ENCODE measurements at places on chromosomes 1 and 21.
A peak's percentile ranks its signal among the peaks of the same experiment; 100 is the strongest.

DNA sequence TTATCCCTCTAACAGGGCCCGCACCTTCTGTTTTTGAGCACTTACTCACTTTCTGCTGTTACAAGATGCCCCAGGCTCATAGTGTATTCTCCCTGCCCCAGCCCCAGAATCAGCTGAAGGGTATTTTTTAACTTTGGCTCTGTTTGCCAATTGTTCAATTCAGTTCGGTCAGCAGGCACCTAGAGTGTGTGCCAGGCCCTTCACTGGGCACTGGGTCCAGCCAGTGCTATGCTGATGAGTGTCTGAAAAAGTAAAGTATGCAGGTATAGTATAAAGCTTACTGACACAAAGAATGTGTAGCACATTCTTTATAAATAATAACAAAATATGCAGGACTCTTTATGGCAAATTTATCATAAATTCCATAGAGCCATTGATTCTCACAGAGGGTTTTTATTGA lies 35.0 kb downstream of the FHAD1 start:
- DNase-seq: no peak

GRCh38 chr1:78277253-78277652 lies 213.5 kb upstream of the PTGFR start:
- no peak for DNase-seq

DNA sequence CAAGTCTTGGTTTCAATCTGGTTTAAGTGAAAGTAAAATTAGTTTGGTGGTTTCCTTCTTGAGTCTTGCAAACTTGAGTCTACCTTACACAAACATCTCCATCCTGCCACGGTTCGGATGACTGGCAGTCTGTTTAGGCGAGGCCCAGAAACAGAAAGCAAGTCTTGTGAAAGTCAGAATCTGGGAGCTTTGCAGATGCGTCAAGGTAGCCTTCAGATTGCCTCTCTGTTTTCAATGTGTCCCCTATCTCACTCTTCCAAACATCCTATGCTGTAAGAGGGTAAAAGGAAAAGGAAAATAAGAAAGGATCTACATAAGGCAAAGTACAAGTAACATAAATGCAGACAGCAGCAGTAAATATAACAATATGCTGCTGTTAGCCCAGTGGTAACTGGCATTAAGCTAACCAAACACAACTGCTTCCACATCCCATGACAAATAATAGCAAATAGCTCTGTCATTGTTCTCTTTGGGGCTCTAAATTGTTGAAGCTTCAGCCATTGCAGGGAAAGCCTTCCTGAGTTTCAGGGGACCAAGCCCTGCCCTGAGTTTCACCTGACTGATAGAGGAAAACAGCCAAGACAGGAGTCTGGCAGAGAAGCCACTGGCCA lies 26.2 kb upstream of the C1orf105 start:
- DNase-seq: no peak

- no peak for DNase-seq
These were observed 150.6 kb upstream of the KCTD3 start for GRCh38 chr1:215416497-215416896.

DNA sequence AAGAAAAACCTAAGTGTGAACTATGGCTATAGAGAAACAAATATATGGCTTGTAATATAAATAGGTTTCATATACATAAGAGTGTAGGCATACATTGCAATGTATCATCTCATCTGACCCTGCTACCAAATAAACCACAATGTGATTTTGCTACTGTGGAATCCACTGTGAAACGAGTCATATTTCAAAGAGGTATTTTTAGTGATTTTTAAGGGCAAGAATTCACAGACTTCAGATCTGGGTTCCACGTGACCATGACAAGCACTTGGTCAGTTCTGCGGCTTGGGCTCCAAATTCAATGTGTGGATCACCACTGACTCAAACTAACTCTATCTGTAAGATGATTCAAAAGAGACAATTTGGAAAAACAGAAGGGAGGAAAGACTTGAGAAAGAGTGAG lies 147.0 kb upstream of the ERG start:
- DNase-seq: peak; percentile 79

GRCh38 chr1:41319106-41319755 lies 42.0 kb upstream of the FOXO6 start:
- no peak for DNase-seq

GRCh38 chr1:197771386-197771785 lies 3.9 kb downstream of the DENND1B start:
- DNase-seq: no peak

DNA sequence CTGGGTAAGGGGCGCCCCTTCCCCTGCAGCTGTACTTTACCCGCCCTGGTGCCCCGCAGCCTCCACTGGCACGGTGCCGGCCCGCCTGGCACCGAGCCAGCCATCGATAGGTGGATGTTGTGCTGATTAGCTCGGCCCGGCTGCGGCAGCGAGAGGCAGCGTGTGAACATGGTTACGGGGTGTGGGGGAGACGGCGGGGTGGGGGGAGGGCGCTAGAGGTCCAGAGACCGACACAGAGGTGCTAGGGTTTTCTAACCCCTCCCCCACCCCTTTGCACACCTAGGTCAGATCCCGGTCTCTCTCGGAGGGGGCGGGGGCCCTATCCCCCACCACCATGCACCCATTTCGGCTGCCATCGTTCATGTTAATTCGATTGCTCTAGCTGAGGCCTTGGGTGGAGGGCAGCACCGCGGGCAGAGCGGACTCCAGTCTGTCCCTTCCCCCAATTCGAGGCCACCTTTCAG lies 6.7 kb downstream of the EFNA4 start:
- DNase-seq: no peak

- no peak for DNase-seq
These were observed 63.4 kb downstream of the LBR start for GRCh38 chr1:225364439-225364838.

DNA sequence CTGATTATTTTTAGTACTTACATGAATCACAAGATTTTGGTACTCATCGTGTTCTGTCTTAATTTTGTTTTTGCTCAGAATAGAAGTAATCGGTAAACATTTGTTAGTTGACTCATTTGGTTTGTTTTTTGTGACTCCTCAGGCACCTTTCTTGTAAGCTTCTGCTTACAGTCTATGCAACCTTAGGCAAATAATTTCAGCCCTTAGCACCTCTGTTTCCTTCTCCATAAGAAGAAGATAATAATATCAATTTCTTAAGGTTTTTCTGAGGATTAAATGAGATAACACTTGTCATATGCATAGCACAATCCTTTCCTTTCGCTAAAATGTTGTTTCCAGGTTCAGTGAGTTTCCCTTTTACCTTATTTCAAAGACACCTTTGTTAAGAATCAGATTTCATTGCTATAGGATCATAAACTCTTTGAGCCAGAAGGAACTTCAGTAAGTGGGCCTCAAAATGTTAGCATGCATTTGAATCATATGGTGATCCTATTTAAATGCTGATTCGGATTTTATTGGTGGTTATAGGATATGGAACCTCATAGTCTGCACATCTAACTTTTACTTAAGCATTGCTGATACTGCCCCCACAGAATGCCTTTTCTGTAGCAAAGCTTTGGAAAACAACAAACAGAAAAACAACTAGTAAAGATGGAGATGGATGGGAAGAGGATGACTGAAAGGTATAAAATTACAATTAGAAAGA lies 272.7 kb upstream of the CACYBP start:
- DNase-seq: no peak

GRCh38 chr1:37958690-37959089 lies 11.8 kb upstream of the INPP5B start:
- peak; percentile 64 for DNase-seq

DNA sequence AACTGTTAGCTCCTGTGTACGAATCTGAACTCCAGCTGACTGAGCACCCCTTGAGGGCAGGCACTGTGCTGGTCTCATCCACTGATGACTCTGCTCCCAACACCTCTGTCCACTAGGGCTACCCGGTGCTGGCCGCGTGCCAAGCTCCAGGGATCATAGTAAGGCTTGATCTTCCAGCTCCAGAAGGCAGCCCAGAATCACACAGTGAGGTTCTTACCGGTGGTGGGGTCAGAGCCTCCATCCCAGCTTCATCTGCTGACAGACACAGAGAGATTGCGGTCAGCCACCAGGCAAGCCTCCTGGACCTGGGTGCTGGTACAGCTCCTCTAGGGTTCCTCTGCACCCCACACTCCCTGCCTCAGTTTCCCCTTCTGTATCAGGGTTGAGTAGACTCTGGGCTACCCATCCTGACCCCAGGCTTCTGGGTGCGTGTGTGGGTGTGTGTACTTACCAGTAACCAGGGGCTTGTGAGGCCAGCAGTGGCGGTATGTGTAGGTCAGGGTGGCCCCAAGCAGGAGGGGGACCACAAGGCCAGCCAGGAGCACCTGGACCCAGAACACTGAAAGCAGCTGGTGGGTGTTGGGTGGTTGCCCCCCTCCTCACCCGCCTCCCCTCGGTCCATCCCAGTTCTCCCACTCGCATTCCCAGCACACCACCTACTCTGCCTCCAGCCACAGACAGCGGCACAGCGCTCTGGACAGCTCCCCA lies 3.4 kb downstream of the TNFRSF25 start:
- DNase-seq: no peak

DNA sequence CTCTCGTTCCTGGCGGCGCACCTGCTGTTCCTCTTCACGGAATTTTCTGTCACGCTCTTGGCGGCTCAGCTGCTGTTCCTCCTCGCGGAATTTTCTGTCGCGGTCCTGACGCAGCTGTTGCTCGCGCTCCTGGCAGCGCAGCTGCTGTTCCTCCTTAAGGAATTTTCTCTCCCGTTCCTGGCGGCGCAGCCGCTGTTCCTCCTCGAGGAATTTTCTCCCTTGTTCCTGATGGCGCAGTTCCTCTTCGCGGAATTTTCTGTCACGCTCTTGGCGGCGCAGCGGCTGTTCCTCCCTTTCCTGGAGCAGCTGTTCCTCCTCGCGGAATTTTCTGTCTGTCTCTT lies 6.4 kb downstream of the TCHH start:
- no peak for DNase-seq

- no peak for DNase-seq
These were observed 611.4 kb upstream of the USP24 start for GRCh38 chr1:55826381-55827080.

GRCh38 chr1:231040800-231041718 lies 1.0 kb upstream of the FAM89A start:
- no peak for DNase-seq

DNA sequence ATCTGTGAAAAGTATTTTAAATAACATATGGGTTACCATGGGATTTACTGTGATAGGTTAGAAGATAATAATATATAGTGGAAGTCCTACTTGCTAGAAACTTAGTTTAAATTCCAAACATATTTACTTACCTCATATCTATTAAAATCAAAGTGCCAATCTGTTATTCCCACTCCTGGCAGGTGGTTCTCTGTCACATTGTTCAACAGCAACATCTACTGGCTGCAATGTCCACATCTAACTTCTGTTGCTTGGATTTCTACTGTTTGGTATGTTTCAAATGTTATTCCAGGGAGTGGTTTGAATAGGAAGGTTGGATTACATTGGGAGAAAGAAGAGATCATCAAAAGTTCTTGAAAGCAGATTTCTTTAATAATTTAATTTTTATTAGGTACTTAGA lies 122.5 kb upstream of the NCAM2 start:
- DNase-seq: no peak

- DNase-seq: peak; percentile 60
These were observed 359.2 kb upstream of the NCAM2 start for GRCh38 chr21:20639026-20639425.

- no peak for DNase-seq
These were observed 6.2 kb upstream of the TEX35 start for GRCh38 chr1:178506669-178507068.

DNA sequence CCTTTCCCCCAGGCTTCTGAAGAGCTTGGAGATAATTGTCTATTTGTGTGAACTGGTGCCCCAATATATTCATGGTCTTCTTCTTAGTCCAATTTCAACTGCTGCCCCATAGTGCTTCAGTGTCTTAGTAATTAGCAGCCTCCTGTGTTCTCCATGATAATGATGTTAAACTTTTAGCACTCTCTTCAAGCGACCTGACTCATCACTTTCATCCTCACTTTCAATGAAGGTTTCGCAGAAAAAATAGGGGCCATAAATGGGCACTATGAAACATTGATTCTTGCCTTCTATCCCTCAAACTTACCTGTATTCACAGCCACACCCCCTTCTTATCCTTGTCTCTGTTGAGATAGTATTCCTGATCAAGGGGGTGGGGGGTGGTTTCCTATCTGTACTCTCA lies 210.6 kb downstream of the DNM3 start:
- no peak for DNase-seq

- DNase-seq: no peak
These were observed 241.2 kb downstream of the TRABD2B start for GRCh38 chr1:47756006-47756405.

DNA sequence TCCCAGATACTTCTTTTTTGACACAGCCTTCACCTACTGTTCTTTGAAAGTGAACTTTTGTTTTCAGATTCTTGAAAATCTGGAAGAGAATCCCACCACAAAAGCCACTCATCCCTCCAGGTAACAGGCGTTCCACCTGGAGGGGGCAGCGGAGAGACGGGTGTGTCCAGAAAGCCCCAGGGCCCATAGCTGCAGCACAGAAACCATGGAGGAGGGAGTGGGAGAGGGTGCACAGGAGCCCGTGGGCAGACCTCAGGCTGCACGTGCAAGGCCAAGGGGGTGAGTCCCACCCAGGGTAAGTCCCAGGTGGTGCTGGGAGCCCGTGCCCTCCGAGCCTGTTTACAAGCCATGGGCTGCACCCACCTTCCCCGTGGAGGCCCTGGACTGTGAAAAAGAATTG lies 86.5 kb downstream of the PSMG1 start:
- no peak for DNase-seq

- DNase-seq: no peak
These were observed 1045.1 kb downstream of the ADGRL2 start for GRCh38 chr1:82845866-82846265.

DNA sequence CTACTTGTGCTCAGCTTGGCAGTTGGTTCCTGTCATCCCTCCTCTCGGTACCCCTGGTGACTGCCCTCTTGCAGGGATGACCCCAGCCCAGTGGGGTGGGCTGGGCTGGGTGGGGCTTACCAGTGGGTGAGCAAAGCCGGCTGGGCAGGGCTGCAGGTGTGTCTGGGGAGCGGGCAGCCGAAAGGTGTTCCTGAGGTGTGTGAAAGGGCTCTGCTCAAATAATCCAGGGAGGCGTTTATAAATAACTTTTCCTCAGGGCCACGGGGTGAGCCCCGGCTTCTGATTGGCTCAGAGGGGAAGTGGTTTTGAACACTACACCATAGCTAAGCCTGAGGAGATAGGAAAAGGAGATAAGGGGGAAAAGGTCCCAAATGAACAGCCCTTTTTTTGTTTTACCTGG lies at the start of gene SLC26A9:
Gene SLC26A9, minus strand, starts transcription at position 212 of the 400 bp plus-strand sequence. CDS start 7,636 bp downstream, outside the sequence.
- DNase-seq: no peak

DNA sequence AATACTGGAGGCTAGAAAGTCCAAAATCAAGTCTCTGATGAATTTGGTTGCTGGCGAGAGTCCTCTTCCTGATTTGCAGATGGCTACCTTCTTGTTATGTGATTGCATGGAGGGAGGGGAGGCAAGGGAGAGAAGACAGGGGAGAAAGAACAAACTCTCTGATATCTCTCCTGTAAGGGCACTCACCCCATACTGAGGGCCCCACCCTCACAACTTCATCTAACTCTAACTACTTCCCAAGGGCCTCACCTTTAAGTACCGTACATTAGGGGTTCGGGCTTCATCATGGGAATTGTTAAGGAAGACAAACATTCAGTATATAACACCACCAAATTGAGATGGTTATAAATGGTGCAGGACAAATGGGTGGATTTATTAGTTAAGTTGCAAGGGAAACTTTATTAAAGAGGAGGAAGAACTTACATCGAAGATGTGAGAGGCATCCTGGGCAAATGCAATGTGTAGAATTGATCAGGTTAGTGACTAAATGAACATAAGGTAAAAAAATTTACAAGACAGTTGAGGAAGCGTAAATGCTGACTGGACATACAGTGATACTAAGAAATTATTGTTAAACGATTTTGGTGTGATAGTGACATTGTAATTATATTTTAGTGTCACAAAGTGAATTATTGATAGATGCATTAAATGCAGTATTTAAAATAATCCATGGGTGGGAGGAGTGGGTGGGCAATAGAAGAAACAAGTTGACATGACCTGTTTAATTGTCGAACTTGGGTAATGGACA lies 10.6 kb downstream of the OR2B11 start:
- DNase-seq: no peak

All from skeletal muscle cell (primary cell).